ENCODE measurements at places on chromosomes 12 and 14.

DNA sequence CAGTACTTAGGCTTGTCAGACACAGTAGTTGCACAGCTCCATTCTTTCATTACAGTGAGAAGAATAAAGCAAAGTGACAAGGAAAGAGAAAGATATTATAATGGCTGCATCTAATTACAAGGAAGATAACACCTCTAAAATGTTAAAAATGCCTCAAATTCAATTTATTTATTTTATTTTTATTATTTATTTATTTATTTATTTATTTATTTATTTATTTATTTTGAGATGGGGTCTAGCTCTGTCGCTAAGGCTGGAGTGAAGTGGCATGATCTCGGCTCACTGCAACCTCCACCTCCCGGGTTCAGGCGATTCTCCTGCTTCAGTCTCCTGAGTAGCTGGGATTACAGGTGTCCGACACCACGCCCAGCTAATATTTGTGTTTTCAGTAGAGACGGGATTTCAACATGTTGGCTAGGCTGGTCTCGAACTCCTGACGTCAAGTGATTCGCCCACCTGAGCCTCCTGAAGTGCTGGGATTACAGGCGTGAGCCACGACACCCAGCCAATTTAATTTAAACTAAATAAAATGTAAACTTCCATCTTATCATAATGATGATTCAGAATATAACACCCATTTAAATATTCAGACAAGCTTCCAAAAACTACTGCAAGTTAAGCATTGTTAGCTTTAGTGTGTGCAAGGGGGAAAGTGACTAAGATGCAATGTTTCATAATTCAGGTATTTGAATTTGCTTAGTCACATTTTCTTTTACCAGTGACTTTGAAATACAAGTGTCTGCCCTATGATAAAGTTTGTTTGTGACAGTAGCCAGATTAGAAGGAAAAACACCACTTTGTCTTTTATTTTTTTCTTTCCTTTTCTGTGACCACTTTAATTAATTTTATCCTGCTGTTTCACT, 2.4 kb upstream of the CFAP54 start:
- DNase-seq = no peak

DNA sequence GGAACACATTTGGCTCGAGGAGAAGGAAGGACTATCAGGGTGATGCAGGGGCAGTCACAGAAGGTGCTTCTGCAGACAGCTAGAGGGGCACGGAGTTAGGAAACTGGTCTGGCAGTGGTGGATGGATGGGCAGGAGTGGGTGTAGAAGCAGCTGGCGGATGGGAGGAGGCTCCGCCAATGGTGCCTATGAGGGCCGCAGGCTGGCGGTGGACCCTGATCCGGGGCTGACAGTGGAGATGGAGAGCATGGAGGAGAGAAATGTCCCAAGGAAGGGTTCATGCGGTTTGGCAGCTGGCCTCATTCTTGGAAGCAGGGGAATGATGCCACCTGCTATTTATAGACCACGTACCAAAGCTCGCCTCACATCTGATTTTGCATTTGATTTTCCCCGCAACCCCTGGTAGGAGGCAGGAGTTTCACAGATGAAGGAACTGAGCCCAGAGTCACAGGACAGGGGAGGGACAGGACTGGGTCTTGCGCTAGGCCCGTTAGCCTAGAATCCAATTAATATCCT, 237.1 kb downstream of the FOXN3 start:
- no peak for DNase-seq

GRCh38 chr12:121080909-121081308, 41.9 kb upstream of the OASL start:
- DNase-seq = no peak

- DNase-seq = no peak
Observed at GRCh38 chr12:1924996-1925683, 6.7 kb upstream of the CACNA2D4 start.

- no peak for DNase-seq
Observed at GRCh38 chr14:67973436-67973835, 153.9 kb downstream of the RAD51B start.

DNA sequence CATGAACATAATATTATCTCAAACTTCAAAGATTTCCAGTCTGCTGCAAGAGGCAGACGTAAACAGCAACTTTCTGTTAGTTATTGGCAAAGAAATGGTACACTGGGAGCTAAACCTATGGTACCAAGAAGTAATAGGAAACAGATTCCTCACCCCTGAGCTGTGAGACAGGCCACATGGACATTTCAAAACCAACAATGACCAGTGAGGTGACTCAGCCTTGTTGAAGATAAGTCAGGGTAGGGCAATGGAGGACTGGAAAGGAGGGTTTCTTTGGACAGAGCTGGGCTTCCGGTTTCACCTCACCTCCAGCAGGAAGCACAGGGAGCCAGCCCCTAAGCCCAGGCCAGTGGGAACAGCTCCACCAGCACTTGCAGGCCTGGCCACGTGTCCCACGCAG, 1320.5 kb downstream of the AACS start:
- no peak for DNase-seq
